ENCODE measurements at places on chromosomes 5 and 9. TPM values are rescaled to one million over a fixed set of nuclear protein-coding genes. Genes with fewer than 3 reads are reported as not detected.

SLC4A9 gene
- not detected for total RNA-seq

ADRA1B gene
- total RNA-seq = 1.8 TPM

FST gene
- 0.99 TPM for total RNA-seq

DNA sequence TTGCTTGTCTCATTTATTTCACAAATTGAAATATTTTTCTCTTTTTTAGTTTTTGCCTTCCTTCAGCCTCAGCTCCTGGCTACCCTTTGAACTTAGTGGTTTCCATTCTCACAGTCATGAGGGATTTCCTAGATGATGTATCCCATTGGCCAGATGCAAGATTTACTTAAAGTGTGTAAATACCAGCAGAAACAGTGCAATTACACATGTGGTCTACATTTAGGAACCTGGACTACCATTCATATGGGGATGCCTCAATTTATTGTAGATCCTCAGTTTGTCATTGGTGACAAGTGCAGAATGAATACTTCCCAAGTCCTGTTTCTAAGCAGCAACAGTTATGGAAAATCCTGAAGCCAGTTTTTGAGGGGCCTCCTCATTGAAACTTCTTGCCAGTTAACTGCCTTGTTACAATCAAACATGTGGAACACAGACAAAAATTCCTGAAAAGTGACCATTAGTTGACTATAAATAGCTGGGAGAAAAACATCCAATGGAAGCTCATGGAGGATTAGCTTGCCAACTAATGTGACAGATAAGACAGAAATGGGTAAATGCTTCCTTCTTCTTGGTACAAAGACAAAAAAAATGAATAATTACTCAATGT is 113.6 kb upstream of the FER start:
- no peak for DNase-seq

GRCh38 chr9:109182940-109183798 is 16.1 kb upstream of the FRRS1L start:
- peak; percentile 82 for DNase-seq

- DNase-seq = no peak
Measured at GRCh38 chr5:68964679-68965078, 129.1 kb upstream of the SLC30A5 start.

GRCh38 chr9:70778568-70778967 is 342.9 kb downstream of the TRPM3 start:
- no peak for DNase-seq

SLC36A2 gene
- not detected for total RNA-seq

DNA sequence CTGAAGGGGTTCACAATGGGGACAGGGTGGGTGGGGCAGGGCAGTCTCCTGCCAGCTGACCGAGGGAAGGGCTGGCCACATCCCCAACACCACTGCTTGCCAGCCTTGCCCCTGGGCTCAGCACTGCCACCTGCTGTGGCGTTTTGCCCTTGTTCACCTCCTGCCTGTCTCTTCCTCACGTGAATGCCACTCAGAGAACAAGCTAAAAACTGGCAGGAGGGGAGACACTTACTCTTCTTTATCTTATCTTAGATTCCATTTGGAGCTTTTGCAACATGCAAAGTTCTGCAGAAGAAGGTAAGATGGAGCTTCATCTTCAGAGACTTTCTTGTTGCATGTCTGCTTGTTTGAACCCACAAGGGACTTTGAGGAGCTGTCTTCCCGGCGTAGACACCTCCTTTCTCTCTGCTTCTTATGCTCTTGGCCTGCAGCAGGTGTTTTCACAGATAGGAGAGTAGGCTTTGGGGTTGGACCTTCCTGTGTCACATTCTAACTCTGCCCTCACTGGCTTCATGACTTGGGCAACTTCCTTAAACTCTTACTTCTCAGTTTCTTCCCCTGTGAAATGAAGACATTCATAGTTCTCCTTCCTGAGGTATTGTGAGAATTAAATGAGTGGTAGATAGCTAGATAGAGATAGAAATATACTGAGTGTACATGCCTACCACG is 4.1 kb downstream of the LRSAM1 start:
- peak; percentile 16 for DNase-seq
